Stimulated activated CD4-positive, alpha-beta T cell treated with anti-CD3 and anti-CD28 coated beads, TNF-alpha, amount 100 ng/mL, for 24 hours (primary cell): ENCODE measurements at places on chromosomes 1 and 21.

GRCh38 chr1:226362891-226363447, 44.9 kb downstream of the PARP1 start:
- no peak for DNase-seq

- no peak for DNase-seq
These were observed 30.2 kb upstream of the OTUD3 start for GRCh38 chr1:19852036-19852435.

- DNase-seq: no peak
These were observed 2.3 kb upstream of the MXRA8 start for GRCh38 chr1:1360506-1361169.

GRCh38 chr1:9721606-9722377, 70.3 kb downstream of the PIK3CD start:
- peak; percentile 64 for DNase-seq

- no peak for DNase-seq
These were observed 342.6 kb upstream of the PKN2 start for GRCh38 chr1:88341447-88341846.

DNA sequence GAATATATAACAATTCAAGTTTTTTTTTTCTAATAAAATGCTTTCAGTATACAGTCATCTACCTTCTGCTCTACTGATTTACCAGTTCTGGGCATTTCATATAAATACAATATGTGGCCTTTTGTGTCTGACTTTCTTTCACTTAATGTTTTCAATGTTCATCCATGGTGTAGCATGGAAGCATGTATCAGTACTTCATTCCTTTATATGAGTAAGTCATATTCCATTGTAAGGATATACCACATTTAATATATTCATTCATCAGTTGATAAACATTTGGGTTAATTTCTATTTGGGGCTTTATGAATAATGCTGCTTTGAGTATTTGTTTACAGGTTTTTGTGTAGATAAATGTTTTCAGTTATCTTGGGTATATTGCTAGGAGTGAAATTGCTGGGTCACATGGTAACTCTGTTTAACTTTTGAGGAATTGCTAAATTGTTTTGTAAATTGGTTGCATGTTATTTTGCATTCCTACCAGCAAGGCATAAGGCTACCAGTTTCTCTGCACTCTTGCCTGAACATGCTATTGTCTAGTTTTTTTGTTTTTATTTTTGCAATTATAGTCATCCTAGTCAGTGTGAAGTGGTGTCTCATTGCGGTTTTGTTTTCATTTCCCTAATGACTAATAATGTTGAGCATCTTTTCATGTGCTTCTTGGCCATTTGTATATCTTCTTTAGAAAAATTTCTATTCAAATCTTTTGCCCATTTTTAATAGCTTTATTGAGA, 206.1 kb downstream of the TM2D1 start:
- DNase-seq: no peak

DNA sequence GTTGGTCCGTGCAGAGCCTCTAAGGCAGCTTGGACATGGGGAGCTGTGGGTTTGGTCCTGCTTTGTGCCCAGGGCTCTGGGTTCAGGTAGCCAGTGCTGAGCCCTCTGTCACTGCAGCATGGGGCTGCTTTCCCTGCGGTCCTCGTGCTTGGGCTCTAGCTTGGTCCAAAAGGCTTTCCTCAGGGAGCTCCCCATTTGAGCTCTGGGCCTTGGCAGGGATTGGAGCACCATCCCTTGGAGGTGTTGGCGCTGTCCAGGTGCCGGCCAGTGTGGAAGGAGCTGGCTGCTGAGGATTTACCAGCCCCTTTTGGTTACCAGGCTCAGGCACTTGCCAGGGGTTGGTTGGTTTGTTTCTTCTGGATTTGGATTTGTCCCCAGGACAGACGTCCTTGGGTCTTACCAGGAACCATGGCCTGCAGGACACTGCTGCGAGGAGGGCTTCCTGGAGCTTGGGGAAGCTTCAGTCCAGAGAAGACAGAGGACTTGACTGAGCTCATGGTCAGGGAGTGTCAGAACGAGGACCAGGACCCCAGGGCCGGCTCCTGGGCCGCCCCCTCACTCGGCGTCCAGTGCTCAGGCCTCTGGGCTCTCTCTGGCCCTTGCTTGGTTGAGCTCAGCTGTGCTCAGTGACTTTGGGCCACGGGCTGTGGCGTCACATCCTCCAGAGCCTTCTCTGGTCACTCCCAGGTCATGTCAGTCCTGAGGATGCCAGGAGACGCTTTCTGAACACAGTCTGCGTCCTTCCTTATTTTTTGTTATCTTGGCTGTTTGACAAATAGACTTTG, 224.7 kb downstream of the CAMTA1 start:
- DNase-seq: no peak

- DNase-seq: no peak
These were observed 59.8 kb upstream of the SLC35F3 start for GRCh38 chr1:233844692-233845091.

GRCh38 chr21:45112371-45112770, 38.0 kb downstream of the ADARB1 start:
- DNase-seq: no peak

- no peak for DNase-seq
These were observed 717 bp upstream of the BATF3 start for GRCh38 chr1:212700223-212700891.

DNA sequence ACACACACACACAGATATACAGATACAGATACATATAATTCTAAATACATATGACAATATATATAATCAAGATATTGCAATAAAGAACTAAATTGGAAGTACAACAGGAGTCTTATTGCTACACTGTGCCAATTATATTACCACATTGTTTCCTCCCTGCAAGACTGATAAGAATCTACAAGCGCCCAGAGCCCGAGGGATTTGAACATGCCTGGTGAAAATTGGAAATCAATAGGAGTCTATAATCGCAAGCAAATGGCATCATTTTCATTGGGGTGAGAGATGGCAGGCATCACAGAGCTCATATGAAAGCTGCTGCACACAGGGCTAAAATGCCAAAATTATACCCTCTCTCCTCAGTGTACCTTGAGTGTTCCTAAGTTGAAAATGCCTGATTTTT, 152.9 kb upstream of the PTBP2 start:
- DNase-seq: no peak

DNA sequence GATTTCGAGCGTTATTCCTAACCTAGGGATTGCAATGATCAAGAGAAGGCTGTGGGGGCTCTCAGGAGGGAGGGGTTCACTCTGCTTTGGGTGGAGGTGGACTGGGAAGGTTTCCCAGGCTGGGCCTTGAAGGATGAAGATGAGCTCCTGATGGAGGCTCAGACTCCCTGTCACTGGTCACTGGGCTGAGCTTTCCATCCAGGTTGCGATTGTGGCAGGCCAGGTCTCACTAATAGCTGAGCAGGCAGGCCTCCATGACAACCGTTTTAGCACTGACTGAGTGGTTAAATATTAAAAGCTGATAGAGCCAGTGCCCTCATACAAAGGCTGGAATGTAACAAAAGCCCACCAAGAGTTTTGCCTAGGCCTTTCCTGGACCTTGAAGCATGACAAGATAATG, 36.2 kb upstream of the EFCAB14 start:
- DNase-seq: no peak

DNA sequence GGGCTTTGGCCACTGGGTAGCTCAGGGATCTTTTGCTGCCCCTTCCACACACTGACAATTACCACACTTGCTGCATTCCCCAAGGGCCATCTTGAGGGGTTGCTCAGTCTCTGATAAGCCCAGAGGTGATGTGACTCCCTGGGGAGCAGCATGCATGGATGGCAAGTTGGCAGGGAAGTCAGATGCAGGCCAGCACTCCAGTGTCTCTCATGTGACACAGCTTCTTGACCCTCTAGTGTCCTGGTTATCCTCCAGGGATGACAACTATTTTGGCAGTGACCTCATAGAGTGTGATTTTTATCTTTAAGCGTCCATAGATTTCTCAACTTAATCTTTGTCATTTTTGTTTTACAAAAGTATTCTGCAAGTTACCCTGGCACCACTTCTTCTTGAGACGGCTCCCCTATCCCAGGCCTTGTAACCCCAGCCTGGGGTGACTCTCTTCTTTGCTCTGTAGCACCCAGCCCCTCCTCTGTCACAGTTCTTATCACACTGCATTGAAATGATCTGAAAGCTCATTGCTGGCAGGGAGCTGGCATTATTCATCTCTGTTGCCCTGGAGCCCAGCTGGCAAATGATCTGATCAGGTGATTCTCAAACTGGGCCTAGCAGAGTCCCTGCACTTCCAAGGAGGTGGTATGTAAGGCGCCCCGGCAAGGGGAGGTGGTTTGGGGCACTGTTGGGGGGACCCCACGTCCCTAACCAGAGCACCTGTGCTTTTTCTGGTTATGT, 72.6 kb downstream of the TENT5C start:
- DNase-seq: no peak

GRCh38 chr1:1116701-1117468, 996 bp upstream of the C1orf159 start:
- DNase-seq: no peak

DNA sequence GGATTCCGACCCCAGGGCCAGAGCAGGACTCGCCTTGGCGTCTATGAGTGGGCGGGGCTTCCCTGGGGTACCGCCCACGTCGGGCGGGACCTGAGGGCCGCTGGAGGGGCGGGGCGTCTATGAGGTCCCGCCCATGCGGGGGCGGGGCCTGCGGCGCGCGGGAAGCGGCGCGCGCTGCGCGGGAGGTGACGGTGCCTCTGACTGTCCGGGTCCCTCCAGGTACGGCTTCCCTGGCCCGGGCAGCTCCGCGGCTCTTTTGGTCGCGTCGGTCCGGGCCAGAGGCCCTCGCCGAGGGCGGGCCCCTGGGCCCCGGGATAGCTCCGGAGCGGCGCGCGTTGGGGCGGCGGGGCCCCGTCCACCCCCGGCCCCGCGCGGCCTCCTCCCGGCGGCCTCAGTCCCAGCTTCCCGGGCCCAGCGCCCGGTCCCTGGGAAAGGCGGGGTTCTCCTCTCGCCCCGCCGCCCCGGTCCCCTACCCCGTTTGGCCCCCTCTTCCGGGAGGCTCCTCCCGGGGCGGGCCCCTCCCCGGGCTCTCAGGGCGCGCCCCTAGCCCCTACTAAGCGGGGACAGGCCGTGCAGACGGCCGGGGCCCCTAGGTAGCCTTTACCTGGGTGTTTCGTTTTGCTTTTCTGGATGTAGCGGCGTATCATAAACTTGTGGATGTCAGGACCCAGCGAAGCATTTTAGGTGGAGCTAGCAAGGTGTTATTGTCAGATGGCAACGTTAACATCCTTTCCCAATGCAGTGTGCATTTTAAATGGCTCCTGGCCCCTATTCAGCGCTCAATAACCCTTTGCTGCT, at the start of gene CHAF1B:
CHAF1B (plus strand) TSS at position 160 of the 798 bp plus-strand sequence. CDS start 745 bp downstream, outside the sequence.
- DNase-seq: peak; percentile 77

- no peak for DNase-seq
These were observed 96.9 kb downstream of the SMYD2 start for GRCh38 chr1:214377886-214378285.

DNA sequence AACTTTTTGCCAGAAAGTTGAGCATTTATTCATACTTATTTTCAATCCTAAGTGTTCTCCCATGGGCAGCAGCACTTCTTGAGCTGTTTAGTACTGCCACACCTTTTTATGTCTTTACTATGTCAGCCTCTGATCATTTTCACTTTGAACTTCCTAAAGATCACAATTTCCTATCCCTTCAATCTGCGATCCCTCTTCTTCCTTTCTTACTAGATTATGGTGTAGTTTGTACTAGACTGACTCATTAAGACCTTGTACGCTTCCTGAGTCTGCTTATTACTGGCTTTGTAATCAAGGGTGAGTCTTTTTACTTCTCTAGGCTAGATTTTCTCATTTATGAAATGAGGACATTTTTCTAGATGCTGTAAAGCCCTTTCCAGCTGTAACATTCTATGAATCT, 55.1 kb downstream of the LRIG2 start:
- no peak for DNase-seq

- no peak for DNase-seq
These were observed 119.8 kb downstream of the HLCS start for GRCh38 chr21:36846631-36847030.

DNA sequence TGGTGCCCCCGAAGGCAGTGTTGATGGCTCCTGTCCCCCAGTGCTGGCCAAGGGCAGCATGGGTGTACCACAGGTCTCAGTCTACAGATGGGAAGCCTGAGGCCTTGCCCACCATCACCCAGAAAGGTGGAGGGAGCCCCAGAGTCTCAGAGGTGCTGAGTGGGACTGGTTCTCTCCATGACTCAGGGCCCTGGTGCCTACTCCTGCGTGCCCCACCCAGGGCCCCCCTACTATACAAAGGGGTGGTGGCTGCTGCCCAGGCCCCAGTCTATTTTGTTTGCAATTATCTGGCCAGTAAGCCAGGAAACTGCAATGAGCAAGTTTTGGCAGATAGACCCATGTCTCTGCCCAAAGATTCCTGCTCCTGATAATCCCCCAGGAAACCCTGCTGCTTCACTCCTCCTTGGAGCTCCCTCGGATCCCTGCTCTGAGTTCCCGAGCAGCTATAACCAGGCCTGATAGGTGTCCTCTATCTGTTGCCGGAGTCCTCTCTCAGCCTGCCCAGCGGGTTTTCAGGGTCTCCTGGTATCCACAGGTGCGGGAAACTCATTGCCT, 41.7 kb downstream of the EDN2 start:
- no peak for DNase-seq
